ENCODE measurements at places on chromosomes 5 and 9. TPM values are rescaled to one million over a fixed set of nuclear protein-coding genes. Genes with fewer than 3 reads are reported as not detected.

DNA sequence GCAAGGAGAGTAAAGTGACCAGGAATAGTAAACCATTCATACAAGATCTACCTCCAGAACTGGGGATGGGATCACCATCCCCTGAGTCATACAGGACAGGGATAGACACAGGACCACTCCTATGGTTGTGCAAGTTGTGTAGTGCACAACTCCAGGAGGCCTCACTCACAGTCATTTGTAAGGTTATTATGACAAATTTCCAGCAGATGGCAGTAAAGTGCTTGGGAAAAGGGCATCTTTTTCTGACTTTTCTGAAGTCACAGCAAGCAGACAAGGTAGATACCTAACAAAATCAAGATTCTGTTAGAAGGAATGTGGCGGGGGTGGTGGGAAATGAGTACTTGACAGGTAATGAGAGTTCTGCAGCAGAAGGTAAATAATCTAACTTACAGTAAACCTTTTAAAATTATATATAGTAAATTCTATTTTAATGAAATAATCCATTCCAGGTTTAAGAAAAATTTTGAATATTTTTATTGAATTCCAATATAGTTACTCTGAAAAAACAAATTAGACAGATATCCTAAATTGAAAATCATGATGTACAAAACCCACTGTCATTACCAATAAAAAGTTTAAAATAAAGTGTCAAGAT is 16.7 kb upstream of the KIF27 start:
- DNase-seq, result peak; percentile 68

DNA sequence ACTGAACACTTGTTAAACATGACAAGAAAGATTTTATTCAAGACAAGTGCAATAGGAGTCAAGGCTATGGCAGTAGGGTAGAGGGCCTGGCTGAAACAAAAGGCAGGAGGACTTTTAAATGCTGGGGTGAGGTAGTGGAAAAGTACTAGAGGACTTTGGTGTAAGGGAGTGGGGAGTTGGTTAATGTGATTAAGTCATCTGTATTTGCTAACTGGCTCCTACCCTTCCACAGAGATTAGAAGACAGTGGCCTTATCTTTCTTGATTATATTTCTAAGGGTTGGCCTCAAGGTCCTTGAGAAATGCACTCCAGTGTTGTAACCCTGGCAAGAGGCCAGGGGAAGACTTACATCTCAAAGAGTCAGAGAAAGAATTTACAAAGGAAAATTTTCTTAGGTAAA is 160.2 kb upstream of the FTMT start:
- DNase-seq, result peak; percentile 39

GRCh38 chr9:8515748-8516147 is 716.2 kb upstream of the DMAC1 start:
- no peak for DNase-seq

DNA sequence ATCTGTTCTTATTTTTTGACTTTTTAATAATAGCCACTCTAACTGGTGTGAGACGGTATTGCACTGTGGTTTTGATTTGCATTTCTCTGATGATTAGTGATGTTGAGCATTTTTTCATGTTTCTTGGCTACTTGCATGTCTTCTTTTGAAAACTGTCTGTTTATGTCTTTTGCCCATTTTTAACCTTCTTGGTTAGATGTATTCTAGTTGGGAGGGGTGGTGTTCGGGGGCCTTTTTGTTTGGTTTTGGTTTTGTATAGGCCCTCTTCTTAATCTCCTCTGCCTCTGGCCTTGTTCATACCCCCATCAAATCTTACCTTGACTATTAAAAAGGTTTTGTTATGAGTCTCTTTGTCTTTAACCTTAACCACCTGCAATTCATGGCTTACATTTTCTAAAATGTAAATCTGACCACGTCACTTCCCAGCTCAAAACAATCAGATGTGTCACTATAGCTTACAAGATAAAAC is 107.8 kb upstream of the NR4A3 start:
- no peak for DNase-seq

GRCh38 chr5:114360357-114360756 is 1.5 kb upstream of the KCNN2 start:
- no peak for DNase-seq

NSG2 gene
- total RNA-seq, result not detected

ZNF618 gene
- 0.06 TPM for total RNA-seq

PCDHA1 gene
- not detected for total RNA-seq

YIPF5 gene
- 59.5 TPM for total RNA-seq

FUT7 gene
- total RNA-seq, result not detected

LOX gene
- 0.73 TPM for total RNA-seq
